CD4-positive, alpha-beta T cell treated with Interleukin-4 for 4 hours (primary cell): ENCODE measurements at places on chromosomes 6 and 20.

- DNase-seq, result no peak
Measured at GRCh38 chr20:60095456-60095855, 137.2 kb downstream of the CDH26 start.

DNA sequence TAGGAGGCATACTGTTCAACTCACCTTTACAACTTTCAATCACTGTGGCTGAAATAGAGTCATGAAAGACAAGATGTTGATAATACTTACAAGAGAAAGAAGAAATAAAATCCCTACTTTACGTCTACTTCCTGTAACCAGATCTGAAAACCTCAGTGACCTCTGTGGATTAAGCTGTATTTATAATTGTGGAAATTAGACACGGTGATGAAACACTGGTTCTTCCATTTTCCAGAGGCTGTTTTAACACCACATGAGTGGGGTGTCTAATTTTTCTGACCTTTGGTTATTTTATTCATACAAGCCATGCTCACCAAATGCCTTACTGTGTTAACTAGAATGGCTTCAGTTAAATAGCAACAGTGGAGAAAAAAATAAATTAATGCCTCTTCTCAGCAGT lies 58.5 kb upstream of the HIVEP1 start:
- no peak for DNase-seq

GRCh38 chr20:1964659-1965405 lies 29.0 kb downstream of the PDYN start:
- no peak for DNase-seq

- DNase-seq, result no peak
Measured at GRCh38 chr6:51737580-51738360, 349.6 kb downstream of the PKHD1 start.

DNA sequence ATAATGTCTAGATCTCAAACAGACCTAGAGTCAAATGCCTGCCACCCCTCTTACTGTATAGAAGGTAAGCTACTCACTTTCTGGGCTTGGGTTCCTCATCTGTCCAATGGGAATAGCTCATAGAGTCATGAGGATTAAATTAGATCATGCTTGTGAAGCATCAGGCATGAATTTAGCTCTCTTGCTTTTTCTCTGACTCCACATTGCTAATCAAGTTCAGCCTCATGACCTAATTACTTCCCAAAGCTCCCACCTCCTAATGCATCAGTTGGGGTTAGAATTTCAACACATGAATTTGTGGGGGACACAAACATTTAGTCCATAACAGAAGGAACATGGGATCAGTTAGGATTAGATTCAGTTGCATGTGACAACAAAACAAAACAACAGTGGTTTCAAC lies 4.6 kb upstream of the DDX27 start:
- DNase-seq, result no peak

DNA sequence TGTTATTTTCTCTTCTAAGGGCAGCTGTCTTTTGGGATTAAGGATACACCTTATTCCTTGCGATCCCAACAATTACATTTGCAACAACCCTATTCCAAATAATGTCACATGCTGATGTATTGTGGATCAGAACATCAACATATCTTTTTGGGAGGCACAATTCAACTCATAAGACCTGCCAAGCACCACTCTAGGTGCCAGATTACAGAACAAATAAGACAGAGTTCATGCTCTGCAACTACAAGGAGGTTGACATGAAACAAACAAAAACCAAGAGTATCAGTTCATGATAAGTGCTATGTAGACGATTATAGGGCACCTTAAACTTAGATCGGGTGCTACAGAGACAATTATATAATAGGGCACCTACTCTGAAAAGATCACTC lies 203.2 kb upstream of the SGK1 start:
- DNase-seq, result no peak

DNA sequence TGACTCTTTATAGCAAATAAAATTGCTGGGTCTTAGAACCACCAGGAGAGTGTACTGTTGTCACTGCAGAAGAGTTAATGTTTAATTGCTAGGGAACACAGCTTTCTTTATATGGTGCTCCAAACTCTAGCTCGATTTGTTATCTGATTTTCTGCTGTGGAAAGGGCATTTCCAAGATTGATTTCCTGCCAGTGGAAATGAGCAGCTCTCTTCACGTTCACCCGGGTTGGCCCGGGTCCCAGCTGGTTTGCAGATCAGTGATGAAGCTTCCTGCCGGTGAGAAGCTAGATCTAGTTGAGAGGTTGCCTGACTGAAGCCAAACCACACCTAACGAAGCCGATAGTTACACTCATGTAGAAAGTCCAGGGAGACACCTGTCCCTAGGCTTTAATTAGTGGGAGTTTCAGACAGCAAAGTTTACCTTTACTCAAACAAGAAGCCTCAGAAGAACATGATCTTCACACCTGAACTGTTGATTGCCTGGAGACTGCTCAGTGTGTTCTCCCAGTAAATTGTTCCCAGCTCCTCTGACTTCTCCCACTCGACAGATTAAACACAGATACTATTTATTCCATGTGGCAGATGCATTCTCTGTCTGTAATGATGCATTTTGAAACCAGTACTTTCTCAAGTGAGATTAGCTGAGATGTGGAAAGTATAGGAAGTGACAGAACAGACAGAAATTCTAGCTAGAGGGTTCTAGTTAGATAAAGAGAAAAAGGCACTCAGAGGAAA lies 27.8 kb downstream of the PAQR8 start:
- peak; percentile 66 for DNase-seq

DNA sequence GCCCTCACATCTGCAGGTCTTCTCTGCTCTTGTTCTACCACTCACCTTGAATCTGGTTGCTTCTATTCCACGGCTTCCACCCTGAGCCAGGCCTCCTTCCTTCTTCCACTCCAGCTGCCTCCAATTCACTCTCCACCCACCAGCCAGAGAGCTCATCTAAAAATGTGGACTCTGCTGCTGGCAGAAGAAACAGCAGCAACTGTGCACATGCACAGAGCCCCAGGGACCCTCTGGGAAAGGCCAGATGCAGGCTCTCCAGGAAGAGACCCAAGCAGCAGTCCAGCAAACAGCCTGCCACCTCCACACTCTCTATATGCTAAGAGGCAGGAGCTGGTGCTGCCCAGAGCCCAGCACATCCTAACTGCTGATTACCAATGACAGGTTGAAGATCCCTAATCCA lies 162.6 kb upstream of the TOP1 start:
- no peak for DNase-seq

- DNase-seq, result no peak
Measured at GRCh38 chr6:20340068-20340848, 61.4 kb upstream of the E2F3 start.

DNA sequence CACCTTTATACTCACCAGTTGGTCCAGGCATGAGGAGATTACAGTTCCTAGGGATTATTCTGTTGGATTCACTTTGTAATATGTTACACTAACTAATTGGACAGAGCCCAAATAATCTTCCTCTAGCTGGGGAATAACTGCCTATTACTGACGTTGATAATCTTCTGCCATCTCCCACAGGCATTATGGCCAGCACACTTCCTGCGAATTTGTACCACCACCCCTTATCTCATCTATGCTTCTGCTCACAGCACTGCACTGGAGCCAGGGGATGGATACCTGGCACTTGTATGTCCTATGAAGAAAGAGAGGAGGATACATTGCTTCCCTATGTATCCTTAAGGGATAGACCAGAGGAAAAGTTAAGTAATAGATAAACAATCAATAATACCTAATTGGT lies 494.8 kb upstream of the MAN1A1 start:
- DNase-seq, result no peak

- no peak for DNase-seq
Measured at GRCh38 chr6:131257104-131257503, 121.8 kb downstream of the AKAP7 start.

- no peak for DNase-seq
Measured at GRCh38 chr6:89987830-89988229, 93.6 kb downstream of the GJA10 start.

- peak; percentile 8 for DNase-seq
Measured at GRCh38 chr6:75204217-75204958, 1.5 kb downstream of the COL12A1 start.

DNA sequence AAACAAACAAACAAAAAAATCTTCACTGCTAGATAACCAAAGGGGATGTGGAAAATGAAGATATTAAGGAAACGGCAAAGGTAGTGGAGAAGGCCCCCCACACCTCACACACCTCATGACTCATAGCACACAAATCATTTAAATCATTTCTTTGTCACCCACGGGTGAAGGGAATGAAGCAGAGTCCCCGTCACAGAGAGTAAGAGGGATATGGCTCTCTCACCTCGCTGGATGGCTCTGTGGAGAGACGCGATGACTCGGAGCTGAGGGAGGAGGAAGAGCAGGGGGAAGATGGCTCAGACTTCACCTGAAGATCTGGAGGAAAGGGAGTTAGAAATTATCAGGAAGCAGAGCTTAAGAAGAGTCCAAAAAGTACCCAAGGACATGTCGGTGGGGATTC lies 1.2 kb downstream of the ATF6B start:
- DNase-seq, result no peak

DNA sequence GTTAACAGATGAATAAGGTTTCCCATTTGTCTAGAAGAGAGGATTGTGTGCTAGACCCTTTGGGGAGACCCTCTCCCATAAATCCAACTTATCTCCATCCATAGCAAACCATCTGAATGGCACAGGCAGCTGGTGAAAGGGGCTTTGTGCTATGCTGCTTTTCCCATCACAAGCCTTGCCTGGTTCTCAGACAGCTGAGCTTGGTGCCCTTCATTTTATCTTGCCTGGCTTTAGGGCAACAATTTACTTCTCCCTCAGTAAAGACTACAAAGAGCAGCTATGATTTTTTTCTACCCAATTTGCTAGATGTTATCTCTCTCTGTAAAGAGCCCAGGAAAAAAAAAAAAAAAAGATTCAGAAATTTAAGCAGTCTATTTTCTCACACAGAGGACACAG lies 117.0 kb upstream of the COL21A1 start:
- no peak for DNase-seq

DNA sequence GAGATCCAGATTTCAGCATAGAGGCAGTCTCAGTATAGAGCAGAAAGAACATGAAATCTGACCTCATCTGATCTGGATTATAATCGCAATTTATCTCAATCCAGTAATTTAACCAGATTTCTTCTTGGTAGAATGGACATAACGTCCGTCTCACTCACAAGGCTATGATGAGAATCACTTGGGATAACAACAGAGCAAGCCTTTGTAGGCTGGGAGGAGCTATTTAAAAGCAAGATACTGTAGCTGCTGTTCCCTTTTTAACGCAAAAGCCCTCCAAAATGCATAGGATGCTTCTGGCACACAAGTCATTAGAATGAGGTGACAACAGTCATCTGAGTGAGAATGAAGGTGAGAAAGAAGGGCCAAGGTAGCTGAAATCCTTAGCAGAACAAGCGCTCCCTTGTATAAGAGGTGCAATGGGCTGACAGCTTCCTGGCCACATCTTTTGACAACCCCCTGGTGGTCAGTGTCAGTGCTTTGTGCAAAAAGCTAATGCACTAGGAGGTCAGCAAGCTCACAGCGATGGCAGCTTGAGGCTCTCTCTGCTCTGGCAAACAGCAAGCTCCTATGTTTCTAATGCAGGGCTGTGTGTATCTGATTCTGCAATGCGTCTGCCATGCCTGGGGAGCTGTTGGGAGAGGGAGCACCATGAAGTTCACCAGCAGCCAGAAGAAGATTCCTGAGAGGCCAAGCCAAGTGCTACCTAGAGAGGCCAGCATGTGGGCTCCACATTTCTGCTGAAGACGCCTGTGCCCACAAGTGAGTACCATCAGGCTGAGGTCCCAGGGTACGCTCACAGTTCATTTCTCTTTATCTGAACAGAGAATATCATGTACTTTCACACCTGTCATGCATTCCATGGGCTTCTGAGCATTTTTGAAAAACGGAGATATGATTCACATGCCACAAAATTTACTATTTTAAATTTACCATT lies 16.2 kb downstream of the METTL24 start:
- DNase-seq, result no peak

DNA sequence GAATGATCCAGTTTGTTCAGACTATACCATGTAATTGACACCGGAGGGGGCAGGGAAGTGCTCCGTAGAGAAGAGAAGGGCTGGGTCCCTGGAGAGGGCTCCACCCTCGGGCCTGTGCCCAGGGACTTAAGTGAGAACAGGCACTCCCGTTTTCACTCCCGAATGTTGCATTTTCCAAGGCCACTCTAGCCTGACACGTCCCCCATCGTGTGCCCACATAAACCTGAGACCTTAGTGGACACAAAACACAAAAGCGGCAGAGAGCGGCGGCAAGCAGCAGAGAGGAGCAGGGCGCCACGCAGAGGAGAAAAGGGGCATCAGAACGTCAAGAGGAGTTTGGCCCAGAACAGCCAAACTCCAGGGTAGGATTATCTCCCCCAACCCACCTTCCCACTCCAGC lies 1405.1 kb downstream of the GRIK2 start:
- no peak for DNase-seq

DNA sequence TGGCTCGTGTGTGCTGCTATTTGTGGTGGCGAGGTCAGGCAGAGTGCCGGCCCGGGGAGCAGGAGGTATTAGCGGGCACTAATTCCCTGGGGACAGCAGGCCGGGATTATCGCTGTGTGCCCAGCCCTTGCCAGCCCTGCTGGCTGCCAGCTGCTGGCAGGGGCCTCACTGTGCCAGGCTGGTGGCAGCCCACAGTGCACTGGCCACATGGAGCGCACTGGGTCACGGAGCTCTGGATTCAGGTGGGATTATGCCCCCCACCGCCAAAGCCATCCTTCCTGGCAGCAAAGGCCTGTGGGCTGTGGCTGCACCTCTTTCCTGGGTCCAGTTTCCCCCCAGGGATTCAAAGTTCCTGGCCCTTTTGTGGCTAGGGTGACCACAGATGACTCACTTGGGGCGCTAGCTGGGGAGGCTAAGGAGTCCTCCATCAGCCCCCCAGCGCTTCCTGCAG lies 59.7 kb downstream of the YTHDF1 start:
- DNase-seq, result no peak

DNA sequence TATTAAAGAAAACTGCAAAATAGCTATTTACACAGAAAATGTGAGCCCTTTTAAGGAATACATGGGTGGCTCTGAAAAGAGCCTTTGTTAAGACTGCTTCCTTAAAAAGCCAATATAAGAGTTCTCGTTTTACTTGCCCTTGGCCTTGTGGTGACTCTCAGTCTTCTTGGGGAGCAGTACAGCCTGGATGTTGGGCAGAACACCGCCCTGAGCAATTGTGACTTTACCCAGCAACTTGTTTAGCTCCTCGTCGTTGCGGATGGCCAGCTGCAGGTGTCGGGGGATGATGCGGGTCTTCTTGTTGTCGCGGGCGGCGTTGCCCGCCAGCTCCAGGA lies 111.5 kb downstream of the HFE start:
- DNase-seq, result no peak

DNA sequence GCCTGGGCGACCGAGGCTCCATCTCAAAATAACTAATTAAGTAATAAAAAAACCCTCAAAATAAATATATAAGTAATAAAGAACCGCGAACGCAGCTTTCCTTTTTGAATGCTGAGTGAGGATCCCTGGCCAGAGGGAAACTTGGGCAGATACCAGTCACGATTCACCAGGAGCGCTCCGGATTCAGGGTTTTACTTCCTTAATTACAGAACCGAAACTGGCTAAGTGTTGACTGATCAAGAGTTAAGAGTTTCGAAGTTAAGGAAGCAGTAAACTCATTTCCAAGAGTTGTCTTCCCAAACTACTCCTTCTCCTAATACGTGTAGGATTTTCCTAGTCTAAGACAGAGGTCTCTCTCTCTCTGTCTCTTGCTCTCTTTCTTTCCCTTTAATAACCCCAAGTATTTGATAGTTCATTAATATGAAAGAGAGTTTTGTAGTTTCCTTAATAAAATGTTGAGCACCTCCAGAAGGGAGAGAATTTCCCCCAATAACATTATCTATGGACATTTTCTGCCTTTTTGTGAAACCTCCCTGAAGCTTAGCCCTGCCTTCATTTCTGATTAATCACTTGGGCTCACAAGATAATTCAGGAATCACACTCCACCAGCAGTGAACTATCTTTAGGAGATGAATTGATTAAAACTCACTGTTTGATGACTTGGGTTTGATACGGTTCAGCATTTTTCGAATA lies 61.4 kb upstream of the ZNF217 start:
- DNase-seq, result no peak
